ENCODE measurements at places on chromosomes 2 and 18. TPM values are rescaled to one million over a fixed set of nuclear protein-coding genes. Genes with fewer than 3 reads are reported as not detected.

Gene TAF4B
- 4.9 TPM for total RNA-seq

Gene GAL3ST2
- total RNA-seq, result not detected

Gene IL37
- total RNA-seq, result not detected

Gene TGFA
- total RNA-seq, result 2.2 TPM

Gene IL36RN
- total RNA-seq, result not detected

Gene TCF23
- total RNA-seq, result 0.48 TPM

Gene ZBTB7C
- 14.2 TPM for total RNA-seq

Gene ALLC
- not detected for total RNA-seq

Gene SEPTIN10
- 97.2 TPM for total RNA-seq

Gene AQP12B
- not detected for total RNA-seq

Gene KCNJ13
- total RNA-seq, result not detected
